ENCODE measurements at places on chromosomes 3 and 15.

GRCh38 chr3:4862973-4863372, 116.3 kb upstream of the BHLHE40 start:
- DNase-seq: no peak

- no peak for DNase-seq
These were observed 90.5 kb downstream of the MINAR1 start for GRCh38 chr15:79522656-79523055.

GRCh38 chr15:67771189-67771800, 54.0 kb upstream of the SKOR1 start:
- no peak for DNase-seq

DNA sequence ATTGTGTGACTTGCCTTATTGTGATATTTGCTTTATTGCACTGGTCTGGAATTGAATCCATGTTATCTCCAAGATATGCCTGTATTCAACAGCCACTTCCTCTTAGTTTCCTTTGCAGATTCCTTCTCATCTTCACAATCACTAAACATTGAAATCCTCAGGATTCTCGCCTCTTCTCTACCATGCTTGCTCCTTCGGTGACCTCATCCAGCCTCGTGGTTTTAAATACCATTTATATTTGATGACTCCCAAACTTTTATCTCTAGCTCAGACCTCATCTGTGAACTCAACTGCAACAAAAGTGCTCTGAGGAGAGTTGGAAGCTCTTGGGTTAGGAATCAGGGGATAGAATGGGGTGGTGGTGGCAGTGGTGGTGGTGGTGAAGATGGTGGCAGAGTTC, 19.9 kb downstream of the POLR2M start:
- DNase-seq: no peak

GRCh38 chr3:58544541-58544940, 7.6 kb upstream of the ACOX2 start:
- DNase-seq: no peak

DNA sequence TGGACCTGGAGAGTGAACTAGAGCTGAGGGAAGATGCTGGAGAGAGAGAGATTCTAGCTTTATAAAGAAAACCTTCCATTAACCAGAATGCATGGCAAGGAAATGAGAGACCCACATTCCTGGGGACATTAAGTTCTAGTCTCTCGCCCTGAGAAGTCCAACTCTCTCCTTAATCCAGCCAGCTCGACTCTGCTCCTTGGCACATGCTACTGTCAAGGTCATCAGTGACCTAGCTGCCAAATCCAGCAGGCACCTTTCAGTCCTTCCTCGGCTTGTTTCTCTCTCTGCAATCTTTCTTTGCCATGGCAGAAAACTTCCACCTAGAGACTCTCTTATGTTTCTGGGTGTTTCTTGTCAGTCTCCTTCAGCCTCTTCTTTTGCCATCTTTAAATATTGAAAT, 40.3 kb downstream of the DGKG start:
- DNase-seq: no peak

- no peak for DNase-seq
These were observed 1135.7 kb downstream of the IGSF11 start for GRCh38 chr3:117898722-117899522.

DNA sequence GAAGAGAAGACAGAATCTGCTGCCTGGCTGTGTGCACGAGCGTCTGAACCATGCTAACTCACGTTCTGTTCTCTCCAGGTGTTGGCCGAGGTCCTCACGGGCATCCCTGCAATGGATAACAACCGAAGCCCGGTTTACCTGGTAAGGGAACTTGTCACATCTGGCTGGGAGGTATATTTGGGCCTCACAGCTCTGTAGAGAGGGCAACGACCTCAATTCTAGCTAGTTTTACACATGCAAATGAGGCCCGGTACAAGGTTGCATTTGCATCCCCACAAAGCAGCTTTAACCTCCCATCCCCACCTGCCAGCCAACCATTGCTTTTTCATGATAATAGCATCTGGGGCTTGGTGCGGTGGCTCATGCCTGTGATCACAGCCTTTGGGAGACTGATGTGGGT, 22.0 kb upstream of the TATDN2 start:
- DNase-seq: no peak

GRCh38 chr3:126845920-126846715, 136.8 kb upstream of the PLXNA1 start:
- DNase-seq: no peak

- DNase-seq: no peak
These were observed 228.0 kb downstream of the UACA start for GRCh38 chr15:70535071-70535954.

- peak; percentile 48 for DNase-seq
These were observed 120.9 kb upstream of the ZBED2 start for GRCh38 chr3:111715911-111716523.

DNA sequence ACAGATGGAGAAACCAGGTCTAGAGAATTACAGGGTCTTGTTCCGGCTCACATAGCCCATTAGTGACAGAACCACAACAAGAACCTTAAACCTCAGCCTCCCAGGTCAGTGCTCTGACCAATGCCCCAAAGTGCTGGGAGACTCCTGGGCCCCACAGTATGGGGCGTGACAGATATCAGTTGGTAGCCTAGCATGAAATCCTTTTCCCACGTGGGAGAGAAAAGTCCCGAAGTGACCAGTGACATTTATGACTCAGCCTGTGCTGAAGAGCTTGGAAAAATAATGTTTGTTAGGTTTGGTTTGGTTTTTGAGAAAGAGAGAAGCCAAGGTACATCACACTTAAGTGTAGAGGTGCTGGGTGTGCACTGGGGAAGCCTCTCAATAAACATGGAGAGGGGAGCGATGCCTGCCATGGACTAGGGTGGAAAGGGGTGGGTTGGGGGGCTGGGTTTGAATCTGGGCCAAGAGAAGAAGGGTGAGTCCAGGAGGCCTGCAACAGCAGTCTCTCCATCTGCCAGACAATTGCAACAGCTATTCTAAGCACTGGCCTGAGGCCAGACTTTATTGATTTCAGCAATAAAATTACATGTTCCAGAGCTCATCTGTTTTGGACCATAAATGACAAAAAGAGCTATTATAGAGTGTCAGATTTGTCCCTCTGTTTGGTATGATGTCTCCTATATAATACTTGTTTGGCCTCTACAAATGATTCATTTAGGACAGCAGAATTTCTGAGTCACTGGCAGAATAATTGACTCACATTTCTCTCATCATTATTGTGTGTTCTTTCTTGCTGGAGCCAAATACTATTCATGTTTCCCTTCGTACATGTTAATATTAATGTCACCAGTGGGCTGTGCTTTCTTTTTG, 43.4 kb downstream of the C2CD4A start:
- DNase-seq: peak; percentile 70

- DNase-seq: no peak
These were observed 17.4 kb upstream of the CRTC3 start for GRCh38 chr15:90512276-90512675.

DNA sequence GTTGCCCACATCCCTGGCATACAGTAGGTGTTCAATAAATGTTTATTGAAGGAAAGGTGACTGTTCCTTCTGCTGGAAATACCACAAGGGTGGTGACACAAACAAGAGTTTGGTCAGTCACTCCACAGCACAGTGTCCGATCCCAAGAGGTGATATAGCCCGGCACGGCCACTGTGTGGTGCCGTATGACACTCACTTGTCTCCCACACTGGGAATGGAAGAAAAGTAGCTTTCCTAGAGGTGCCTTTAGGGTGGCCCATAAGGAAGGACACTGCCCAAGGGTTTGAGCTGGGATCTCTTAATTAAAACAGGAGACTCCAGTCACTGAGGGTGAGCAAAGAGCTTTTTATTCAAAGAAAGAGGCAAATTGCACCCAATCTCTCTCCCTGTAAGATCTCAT, 40.5 kb downstream of the TGM4 start:
- DNase-seq: peak; percentile 14
